Small intestine (tissue), 16 donors: ENCODE measurements at places on chromosomes 1 and 21. TPM values are rescaled to one million over a fixed set of nuclear protein-coding genes. Genes with fewer than 3 reads are reported as not detected.

Gene GUCA2B
- 14.4 TPM for polyA plus RNA-seq

Gene DISP1
- 2.7 TPM for polyA plus RNA-seq

Gene SDF4
- 91.2 TPM for polyA plus RNA-seq

Gene MROH7
- 8.6 TPM for polyA plus RNA-seq

Gene PGLYRP3
- not detected for polyA plus RNA-seq

Gene TMEM82
- polyA plus RNA-seq = 45.9 TPM

Gene ANKRD34A
- polyA plus RNA-seq = 1.1 TPM

Gene SERPINC1
- polyA plus RNA-seq = not detected

Gene TFF3
- polyA plus RNA-seq = 1,395 TPM

Gene GJA4
- polyA plus RNA-seq = 16.8 TPM

- no peak for DNase-seq
Observed at GRCh38 chr1:9324246-9325096, 31.8 kb downstream of the SPSB1 start.

DNA sequence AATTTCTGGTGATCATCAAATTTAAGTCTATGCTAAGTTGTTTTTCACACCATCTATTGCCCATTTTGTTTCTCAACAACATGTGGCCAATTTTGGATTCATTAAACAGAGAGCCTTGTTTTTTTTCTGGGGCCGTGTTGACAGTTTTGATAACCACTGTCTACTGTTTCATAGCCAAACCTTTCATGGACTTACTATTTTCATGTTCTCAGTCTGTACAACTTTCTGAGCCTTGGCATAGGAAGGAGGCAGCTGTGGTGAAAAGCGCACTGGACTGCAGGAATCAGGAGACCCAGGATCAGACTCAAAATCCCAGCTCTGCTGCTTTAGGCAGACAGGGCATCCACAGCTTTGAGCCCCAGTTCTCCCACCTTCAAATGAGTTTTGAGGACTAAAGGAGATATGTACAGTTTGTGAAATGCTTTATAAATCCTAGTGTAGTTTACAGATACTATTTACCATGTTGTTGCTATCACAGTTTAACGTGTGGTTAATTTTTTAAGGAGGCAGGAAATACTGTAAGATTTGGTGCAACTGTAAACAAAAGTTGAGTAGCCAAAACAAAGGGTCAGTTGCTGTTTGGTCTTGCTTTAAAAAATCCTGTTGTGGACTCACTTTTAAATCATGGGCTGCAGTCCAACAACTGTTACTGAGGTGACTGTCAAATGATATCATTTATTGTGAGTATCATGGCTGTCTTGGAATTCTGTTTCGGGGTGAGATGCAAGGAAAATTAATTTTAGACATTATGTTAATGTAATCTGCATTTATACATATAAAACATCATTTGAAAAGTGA, 2.9 kb downstream of the MACO1 start:
- DNase-seq = no peak

- DNase-seq = peak; percentile 56
Observed at GRCh38 chr1:47432071-47433036, 5.5 kb upstream of the FOXD2 start.

GRCh38 chr21:18138507-18138906, 106.1 kb upstream of the CHODL start:
- DNase-seq = no peak

DNA sequence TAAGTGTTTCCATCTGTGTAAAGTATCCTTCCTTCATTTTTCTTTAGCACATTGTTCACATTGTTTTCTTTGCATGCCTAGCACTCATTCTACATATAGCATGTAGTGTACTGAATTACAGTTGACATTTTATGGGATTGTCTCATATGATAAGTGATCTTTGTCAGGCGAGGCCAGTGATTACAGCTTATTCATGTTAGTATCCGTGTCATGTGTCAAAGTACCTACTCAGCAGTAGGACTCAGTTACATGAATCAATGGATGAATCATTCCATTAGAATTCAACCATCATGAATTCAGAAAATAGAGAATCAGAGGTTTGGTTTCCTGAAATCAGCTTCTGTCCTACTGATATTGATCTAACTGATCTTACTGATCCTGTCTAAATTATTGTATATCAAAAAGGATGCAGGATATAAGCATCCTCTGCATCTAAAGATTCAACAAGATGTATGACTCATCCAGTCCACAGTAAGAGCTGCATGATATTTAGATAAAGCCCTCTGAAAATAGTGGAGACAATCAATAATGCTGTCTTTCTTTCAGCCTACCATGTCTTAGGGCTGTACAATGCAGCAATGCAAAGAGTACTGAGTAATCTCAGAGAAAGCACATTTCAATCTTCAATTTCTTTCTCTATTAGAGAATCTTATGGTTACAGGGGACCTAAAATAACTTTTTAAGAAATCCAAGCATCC, 20.7 kb upstream of the HRNR start:
- no peak for DNase-seq

GRCh38 chr1:10387677-10388386, 11.0 kb upstream of the PGD start:
- peak; percentile 35 for DNase-seq

DNA sequence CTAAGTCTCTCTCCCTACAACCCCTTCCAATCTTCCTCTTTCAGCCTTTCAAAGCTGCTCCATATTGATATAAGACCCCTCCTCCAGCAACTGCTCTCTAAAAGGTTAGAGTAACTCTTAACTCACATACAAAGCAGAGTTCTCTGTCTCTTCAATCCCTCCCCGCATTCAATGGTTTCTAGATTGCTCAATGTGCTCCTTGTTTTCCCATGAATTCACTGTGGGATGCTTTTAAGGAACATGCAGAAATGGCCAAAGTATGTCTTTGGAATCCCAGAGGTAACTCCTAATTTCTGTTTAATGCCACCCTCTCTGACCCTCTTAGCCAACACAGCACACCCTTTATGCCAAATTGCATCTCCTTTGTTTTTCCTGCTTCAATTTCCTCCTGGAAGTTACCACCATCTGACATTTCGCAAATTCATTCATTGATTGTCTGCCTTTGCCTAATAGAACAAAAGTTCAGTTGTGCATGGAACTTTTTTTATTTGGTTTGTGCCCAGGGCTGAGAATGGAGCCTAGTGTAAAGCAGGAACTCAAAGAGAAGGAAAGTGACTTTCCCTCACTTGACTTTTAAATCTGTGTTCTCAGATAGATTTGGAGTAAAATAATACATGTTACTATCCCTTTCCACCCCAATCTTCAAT, 172.7 kb upstream of the C8B start:
- DNase-seq = no peak

DNA sequence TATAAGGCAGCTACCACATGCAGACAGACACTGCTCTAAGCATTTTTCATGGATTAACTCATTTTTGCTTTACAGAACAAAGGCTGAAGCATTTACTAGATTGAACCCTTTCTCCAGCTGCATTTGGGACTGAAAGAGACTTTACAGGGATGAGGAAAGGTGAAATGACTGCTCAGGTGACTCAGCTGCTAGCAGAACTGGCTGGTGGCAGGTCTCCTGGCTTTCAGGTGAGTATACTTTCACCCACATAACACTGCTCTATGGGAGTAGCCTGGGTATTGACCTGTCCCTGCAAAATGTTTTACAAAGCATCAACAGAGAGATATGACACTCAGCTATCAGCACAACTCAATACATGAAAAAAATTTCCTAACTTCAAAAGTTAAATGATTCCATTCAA, 2.6 kb upstream of the CCDC185 start:
- no peak for DNase-seq

- no peak for DNase-seq
Observed at GRCh38 chr1:21217812-21218596, 41.3 kb upstream of the EIF4G3 start.

- DNase-seq = no peak
Observed at GRCh38 chr1:156899956-156900718, 6.6 kb downstream of the PEAR1 start.

GRCh38 chr1:239274242-239274830, 112.0 kb upstream of the CHRM3 start:
- DNase-seq = no peak

DNA sequence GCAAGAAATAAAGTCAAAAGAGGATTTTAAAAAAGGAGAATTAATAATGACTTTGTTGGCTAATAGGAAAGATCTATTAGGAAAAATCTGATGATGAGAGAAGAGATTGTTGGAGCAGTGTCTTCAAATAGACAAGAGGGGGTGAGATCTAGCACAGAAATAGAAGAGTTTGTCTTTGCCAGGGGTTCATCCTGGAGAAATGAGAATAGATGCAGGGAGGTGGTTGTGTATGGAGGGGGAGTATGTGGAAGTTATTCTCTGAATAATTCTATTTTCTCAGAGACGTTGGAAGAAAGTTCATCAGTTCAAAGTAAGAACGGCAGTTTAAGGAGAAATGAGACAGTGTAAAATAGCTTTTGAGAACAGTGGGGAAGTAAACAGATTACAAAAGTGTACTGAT, 161.3 kb downstream of the TM2D1 start:
- DNase-seq = no peak

GRCh38 chr1:165686121-165686970, 12.0 kb downstream of the ALDH9A1 start:
- no peak for DNase-seq

DNA sequence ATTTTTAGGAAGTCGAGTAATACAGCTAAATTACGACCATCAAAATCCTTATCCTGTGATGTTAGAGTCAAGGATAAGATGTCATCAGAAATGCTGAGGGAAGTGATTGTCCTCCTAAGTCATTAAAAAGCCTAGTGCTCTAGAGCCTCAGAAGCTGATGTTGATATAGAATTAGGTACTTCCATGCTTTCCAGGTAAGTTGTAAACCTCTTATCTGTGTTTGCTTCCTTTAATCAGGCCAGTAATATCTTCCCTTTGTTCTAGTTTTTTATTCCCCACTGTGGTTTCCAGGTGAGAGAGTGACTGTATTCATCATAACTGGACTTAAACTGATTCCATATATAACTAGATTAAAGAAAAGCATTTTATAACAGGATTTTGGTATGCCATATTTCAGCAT, 44.4 kb downstream of the SMG7 start:
- no peak for DNase-seq

- DNase-seq = no peak
Observed at GRCh38 chr1:54716299-54717047, 812 bp downstream of the TTC4 start.

DNA sequence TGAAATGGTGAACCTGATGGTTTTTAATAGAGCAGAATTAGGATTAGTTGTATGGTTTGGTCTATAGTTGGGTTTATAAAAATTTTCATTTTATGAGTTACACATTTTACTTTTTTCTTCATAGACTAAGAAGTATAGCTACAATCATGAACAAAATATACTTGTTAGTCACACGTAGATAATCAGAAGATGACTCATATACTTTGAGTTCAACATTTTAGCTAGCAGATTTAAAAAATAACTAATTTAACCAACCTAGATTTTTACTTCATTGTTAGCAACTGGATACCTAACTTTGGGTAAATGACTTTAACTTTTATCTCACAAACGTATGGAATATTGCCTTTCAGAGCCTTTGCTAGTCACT, 27.9 kb downstream of the MORC3 start:
- DNase-seq = no peak

- DNase-seq = no peak
Observed at GRCh38 chr1:190908246-190908645, 430.6 kb upstream of the BRINP3 start.

GRCh38 chr21:23921670-23922418, 1685.4 kb downstream of the MRPL39 start:
- DNase-seq = no peak

- DNase-seq = no peak
Observed at GRCh38 chr21:37266515-37267221, 466 bp downstream of the VPS26C start.

DNA sequence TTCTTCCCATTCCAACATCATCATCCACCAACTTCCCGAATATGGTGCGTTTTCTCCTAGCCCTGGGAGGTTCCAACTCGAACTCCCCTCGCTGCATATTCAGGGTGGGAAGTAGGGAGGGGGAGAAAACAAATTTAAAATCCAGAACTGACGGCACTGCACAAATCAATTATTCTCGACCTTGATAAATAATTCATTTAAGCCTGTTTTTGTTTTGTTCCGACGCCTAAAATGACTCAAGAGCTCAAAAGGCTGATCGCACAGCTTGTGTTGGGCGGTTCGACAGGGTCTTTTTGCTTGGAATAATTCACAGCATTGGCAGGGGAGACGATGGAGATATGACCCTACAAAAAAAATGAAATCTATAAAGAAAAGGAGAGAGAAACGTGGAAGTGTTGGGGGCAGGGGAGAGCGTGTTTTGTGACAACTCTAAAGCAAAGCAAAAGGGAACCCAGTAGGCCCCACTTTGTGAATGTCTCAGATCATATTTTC, 3.1 kb upstream of the BARHL2 start:
- no peak for DNase-seq

- no peak for DNase-seq
Observed at GRCh38 chr1:56978819-56979218, 13.0 kb upstream of the C8B start.

GRCh38 chr1:183567584-183567983, 22.7 kb downstream of the NCF2 start:
- peak; percentile 20 for DNase-seq
